Activated T-cell treated with anti-CD3 and anti-CD28 coated beads for 4 hours (primary cell): ENCODE measurements at places on chromosomes 6 and 20.

DNA sequence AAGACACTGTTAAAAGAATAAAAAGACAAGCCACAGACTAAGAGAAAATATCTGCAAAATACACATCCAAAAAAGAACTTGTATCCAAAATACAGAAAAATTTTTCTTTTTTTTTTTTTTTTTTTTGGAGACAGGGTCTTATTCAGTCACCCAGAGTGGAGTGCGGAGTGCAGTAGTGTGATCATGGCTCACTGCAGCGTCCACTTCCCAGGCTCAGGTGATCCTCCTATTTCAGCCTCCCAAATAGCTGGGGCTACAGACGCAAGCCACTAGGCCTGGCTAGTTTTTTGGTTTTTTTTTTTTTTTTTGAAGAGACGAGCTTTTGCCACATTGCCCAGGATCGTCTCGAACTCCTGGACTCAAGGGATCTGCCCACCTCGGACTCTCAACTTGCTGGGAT lies 3.1 kb downstream of the ZUP1 start:
- DNase-seq = no peak

DNA sequence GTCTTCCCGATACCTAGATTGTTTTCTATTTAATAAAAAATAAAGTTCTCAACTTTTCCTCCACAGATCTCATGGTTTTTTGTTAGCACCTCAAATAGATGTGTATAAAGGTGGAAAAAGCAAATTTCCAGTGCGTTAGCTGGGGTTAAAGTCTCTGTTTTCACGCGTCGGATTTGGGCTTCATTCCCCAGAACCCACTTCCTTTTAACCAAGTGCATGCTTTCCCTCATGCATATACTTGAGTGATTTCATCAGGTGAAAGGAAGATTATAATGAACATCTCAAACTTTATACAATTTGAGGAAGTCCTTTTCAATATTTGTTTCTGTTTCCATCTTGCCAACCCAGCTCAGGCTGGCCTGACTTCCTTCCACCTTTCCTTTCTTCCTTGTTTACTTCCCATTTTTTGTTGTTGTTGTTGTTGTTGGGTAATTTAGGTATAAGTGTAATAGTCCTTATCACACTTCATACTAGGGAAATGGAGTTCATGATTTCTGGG lies 43.9 kb upstream of the GGTLC1 start:
- no peak for DNase-seq

- DNase-seq = peak; percentile 37
These were observed 30.3 kb downstream of the TBPL1 start for GRCh38 chr6:133983099-133983939.

DNA sequence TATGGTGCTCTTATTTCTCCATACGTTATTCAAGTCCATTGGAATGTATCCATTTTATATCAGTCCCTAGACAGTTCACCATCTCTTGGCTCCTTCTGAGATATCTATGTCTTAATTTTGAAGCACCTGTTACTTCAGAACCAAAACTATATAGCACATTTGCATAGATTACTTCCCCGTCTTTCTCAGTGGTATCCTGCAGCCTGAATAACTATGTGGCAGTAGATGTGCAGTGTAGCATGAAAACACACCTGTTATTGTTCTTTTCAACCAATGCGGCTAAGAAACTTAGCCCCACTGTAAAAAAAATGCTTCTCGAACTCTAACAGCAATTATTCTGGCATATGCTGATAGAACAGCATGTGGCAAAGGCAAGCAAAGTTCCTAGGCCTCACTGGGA lies 1184.4 kb upstream of the ADGRB3 start:
- no peak for DNase-seq

DNA sequence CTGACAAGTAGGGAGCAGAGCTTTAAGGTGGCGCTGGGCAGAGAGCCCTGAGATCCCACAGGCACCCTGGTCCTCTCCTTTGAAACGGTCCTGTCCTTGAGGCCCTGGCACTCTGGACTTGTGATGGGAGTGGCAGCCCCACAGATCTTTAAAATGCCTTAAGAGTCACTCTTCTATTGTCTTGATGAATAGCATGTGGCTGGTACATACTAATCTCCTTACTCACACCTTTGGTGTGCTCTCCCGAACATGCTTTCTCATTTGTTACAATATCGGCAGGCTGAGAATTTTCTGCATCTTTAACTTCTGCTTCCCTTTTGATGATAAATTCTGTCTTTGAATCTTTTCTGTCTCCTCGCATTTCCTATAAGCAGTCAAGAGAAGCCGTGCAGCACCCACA lies 333.8 kb downstream of the TFAP2A start:
- DNase-seq = no peak

DNA sequence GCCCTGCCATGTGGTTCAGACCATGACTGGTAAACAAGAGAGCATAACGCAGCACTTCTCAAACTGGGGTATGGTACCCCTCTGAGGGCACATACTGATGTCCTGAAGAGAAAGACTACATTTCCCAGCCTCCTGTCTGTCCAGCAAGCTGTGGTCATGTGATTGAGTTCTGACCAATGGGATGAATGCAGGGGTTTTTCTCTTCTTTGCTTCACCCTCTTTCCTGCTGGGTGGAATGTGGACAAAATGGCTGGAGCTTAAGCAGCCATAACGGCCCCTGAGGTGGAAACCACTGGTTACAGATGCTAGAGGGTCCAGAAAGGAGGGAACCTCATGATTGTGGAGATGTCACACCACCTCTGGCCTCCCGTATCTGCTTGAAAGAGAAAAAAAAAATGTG lies 19.4 kb upstream of the KCNB1 start:
- no peak for DNase-seq

DNA sequence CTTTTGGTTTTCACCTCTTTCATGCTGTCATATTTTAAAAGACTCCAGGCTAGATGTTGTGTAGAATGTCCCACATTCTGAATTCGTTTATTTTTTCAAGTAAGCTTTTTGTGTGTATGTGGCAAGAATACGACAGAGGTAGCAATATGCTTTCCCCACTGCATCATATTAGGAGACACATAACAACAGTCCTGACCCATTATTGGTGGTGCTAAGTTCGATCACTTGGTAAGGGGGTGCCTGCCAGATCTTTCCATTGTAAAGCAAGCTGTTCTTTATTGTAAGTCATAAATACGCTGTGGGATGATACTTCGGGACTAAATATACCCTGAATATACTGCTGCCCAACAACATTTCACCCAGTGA lies 588 bp upstream of the NCOA3 start:
- no peak for DNase-seq

DNA sequence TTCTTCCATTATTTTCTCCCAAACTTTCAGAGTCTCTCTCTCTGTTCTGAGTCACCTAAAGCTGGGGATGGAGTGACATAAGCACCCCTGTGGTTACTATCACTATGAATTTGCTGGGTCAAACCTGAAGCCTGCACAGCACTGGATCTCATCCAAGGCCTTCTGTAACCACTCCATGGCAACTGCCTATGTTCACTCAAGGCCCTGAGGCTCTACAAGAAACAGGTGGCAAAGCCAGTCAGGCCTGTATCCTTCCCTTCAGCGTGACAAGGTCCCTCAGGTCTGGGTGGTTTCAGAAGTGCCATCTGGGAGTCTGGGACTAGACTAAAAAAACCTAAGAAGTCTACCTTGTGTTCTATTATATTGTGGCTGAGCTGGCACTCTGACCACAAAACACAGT lies 1278.8 kb upstream of the EYS start:
- DNase-seq = no peak

GRCh38 chr20:25454153-25454900 lies 46.9 kb downstream of the GINS1 start:
- no peak for DNase-seq

DNA sequence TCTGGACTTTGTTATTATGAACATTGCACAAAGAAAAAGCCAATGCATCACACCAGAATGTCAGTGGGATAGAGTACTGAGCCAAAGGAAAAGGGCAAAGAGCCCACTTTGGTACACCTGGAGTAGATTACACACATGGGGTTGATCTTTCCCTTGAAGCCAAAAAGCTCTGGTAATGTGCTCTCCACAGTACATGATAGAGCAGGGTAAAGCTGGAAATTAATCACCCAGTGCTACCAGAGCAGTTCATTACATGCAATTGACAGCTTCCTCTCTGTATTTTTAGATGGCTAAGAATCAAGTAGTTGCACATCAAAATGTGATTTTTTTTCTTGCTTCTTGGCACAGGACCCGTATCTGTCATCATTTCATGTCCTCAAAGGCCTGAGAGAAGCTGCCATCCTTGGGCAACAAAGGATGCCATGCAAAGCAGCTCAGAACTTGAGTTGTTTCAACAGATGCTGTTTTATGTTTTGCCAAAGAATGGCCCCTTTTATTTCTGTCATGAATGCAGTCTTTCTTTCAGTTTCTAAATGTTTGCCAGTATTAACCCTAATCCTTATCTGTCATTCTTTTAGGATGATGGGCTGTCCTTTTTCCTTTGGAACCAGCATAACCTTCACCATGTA lies 88.1 kb downstream of the HDGFL1 start:
- no peak for DNase-seq

DNA sequence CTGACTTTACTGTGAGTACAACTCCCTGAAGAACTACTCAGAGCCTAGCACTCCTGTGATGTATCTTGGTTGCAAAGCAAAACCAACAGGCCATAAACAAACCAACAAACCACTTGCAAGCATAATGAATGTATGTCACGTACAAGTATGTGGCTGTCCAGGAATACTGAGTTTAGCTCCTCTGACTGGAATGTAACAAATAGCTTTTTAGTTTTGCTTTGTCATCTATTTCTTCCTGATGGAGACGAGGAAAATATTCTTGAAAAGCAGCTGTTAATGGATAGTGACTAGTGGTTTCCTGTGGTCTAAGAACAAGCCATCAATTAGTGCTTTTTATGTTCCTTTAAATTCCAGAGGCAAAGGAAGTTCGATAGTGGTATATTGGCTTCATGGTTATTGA lies 101.9 kb upstream of the LY86 start:
- no peak for DNase-seq

DNA sequence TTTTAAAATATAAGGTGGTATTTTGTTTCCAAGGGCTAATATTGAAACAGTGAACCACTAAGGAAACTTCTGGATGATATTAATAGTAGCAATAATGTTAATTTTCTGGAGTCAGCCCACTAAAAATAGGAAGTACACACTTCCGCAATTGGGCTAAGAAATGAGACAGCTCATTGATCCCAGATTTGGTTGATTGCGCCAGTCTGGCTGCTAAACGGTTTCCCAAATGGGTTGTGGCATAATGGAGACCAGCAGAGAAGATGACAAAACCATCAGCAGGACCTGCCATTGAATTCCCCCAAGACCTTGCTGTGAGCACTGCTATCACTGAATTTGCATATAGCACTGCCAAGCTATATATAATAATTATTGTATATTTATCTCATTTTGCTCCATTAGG lies 71.2 kb upstream of the SGK1 start:
- DNase-seq = no peak

GRCh38 chr6:130730600-130730999 lies 96.6 kb upstream of the SMLR1 start:
- no peak for DNase-seq

DNA sequence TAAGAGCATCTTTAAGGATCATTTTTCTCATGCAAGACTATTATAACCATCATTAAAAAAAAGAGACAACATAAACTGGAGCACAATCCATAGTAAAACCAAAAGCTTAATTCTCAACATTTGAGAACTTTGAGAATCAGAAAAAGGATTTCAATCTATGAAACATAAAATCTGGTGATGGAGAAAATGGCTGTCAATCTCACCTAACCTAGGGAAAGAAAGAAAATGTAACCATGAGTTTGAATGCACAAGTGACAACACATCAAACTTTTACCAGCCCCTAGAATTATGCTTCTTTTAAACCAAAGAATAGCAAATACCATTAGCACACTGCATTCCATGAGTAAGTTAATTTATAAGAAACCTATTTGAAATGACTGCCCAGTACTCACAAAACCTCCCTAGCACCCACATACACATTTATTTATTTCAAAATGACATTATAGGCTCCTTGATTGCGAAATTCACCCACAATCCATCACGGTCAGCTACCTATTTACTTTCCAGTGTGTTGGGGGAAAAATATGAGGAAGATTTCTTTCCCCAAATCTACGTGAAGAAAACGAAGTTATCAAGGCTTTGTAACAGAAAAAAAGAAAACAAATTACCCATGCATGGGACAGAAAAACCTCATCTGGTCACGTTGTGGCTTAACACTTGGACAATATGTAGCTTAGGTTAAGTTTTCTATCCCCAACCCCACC lies 828 bp downstream of the ASCC3 start:
- no peak for DNase-seq

GRCh38 chr20:31569163-31570020 lies 35.7 kb upstream of the ID1 start:
- peak; percentile 55 for DNase-seq

- no peak for DNase-seq
These were observed 868.9 kb downstream of the PHF3 start for GRCh38 chr6:64504503-64504902.

GRCh38 chr20:24462460-24463010 lies 6.9 kb upstream of the SYNDIG1 start:
- no peak for DNase-seq

GRCh38 chr6:12923644-12924235 lies 207.2 kb downstream of the PHACTR1 start:
- no peak for DNase-seq
